ENCODE measurements at places on chromosomes 7 and 10. TPM values are rescaled to one million over a fixed set of nuclear protein-coding genes. Genes with fewer than 3 reads are reported as not detected.
A peak's percentile ranks its signal among the peaks of the same experiment; 100 is the strongest.

GRCh38 chr7:85634951-85635350 lies 448.1 kb upstream of the SEMA3D start:
- no peak for DNase-seq

Gene FAM180A
- 0.43 TPM for total RNA-seq

- DNase-seq = no peak
Measured at GRCh38 chr10:29773675-29774091, 138.9 kb upstream of the SVIL start.

GRCh38 chr10:12807096-12807755 lies 194.3 kb downstream of the CCDC3 start:
- DNase-seq = no peak

DNA sequence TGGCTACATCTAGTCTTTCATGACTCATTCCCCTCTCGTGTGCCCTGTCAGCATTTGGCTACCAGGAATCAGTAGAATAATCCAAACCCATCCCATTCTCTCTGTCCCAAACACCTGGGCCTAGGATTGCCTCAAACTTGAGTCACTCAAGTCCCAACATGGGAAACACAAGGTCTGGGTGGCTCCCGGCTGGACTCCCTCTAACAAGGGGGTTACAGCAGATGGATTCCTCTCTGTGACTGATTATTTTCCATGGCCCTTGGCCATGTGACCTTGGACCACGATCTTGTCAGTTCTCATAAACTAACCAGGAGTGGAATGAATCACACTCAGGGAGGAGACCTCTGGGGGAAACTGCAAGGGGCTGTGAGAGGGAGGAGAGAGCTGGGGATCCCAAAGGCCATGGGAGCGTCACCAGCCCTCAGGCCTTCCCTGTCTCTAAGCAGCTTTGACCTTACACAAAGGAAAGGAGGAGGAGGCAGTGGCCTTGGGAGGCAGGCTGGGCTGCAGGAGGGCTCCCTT lies 533.1 kb downstream of the KCNMA1 start:
- no peak for DNase-seq

DNA sequence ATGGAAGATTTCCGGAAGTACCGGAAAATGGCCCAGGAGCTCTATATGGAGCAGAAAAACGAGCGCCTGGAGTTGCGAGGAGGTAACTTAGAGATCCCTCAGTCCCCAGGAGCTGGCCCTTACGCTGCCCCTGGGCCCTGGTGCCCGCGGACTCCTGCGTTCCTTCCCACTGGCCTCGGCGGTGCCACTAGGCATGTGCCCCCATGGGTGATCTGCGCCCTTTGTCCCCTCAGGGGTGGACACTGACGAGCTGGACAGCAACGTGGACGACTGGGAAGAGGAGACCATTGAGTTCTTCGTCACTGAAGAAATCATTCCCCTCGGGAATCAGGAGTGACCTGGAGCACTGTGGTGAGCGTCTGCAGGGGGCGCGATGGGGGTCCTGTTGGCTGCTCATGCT lies 24.2 kb upstream of the CHST12 start:
- DNase-seq = no peak

- no peak for DNase-seq
Measured at GRCh38 chr10:119341459-119342301, 134.3 kb downstream of the GRK5 start.

DNA sequence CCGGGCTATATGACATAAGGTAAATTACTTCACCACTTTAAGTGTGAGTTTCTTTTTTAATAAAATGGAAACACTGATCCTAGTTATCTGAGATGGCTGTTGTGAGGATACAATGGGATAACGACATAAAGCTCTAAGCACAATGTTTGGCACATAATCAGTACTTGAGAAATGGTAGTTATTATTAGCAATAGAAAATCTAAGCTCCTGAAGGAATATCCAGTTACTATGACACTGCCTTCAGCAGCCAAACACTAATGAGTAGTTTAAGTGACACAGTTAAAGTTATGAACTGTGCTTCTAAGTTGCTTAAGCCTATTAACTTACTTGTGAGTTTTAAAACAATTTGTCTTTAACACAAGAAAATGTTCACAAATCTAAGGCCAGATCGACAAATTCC lies 96.8 kb downstream of the ELAPOR2 start:
- no peak for DNase-seq

GRCh38 chr7:45259966-45260646 lies 102.5 kb downstream of the RAMP3 start:
- peak; percentile 66 for DNase-seq

DNA sequence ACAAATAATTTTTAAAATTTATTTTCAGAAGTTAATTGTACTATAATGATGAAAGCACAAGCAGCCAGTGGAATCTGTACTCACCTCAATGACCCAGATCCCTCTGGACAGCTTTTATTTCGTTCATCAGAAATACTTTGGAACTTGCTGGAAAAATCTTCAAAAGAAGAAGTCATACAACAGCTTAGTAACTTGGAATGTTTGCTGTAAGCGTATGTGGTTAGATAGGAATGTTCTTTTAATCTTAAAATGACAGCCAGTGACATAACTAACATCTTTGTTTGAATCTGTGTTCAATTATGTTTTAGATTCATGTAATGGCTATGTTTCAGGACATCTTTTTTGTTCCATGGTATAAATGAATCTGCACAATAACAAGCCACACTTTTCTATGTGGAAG lies 26.8 kb downstream of the CFAP69 start:
- no peak for DNase-seq

- no peak for DNase-seq
Measured at GRCh38 chr7:127678947-127679346, 27.0 kb downstream of the SND1 start.

DNA sequence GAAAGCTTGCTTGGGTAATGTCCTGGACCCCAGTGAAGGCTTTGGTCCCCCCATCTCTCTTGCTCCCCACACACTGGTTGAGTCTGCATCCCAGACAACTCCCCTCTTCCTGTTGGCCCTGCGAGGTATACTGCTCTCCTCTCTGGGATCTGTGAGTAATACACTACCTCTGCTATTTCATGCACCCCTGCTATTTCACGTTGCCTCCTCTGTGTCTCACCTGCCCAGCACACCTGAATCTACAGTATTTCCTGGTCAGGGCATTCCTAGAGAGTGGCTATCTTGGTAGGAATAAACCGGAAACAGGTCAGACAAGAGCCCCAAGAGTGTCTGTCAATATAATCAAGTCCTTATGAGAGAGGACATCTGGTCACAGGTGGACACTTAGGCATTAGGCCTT lies 114.3 kb upstream of the ODAD2 start:
- DNase-seq = no peak

DNA sequence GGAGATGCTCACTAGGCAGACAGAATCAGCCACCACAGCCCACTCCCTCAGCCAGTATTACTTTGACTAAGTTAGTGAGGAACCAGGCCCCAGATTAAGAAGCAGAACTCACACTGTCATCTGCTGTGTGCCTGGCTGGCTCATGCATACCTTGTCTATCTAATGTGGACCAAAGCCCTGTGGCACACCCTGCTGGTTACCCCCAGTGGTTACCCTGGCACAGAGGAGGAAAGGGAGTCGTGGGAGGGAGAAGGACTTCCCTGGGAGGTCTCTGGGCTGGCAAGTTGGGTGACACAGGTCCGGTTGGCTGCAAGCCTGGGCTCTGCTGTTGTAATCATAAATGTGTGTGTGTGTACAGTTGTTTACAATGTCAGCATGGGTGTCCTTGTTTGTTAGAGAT lies 7.5 kb upstream of the SH2D4B start:
- DNase-seq = peak; percentile 46

DNA sequence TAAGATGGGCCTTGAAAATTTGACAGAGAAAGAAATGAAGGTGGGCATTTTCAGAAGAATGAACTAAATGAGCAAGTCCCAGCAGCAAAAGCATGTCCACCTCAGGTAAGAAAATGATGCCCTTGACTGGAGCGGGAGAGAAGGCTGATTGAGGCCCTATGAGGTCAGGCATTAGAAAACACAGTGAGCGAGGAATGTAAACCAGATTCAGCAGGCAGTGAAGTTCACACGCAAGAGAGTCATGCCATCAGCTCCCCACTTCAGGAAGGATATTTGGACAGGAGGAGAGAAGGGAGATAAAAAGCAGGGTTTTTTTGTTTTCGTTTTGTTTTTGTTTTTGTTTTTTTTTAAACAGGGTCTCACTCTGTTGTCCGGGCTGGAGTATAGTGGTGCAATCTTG lies 166.4 kb downstream of the PPP1R17 start:
- no peak for DNase-seq

DNA sequence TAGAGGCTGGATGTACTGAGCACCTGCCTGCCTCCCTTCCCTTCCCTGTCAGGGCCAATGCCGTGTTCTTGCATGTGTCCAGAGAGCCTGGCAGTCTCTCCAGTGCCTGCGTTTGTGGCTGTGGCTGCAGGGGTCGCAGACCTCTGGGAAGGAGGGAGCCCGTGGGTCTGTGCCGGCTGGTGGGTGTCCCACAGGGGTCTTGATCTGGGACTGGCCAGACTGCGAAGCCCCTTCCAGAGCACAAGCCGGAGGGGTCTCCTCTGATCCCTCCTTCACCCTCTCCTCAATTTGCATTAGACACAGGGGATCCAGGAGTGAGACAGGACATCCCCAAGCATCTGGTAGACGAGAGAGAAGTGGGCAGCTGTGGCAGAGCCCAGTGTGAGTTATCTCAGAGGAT lies 199.2 kb downstream of the ADARB2 start:
- DNase-seq = no peak

GRCh38 chr10:78577712-78578111 lies 491.1 kb upstream of the ZMIZ1 start:
- no peak for DNase-seq

DNA sequence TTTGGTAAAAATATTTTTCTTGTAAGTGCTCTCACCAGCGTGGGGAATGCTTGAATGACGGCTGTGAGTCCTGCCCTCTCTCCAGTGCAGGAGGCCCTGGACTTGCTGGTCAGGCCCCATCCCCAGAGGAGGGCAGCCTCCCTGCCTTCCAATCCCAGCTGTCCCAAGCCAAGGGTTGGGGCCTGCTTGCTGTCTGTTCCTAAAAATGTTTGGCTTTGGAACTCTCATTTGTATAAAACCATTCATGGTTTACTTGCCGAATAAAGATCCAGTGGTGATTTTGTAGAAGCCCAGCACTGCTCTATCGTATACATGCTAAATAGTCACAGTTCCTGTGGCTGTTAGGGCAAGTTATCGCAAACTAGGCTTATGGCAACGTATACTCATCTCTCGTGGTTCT lies 121.7 kb downstream of the GLRX3 start:
- no peak for DNase-seq

DNA sequence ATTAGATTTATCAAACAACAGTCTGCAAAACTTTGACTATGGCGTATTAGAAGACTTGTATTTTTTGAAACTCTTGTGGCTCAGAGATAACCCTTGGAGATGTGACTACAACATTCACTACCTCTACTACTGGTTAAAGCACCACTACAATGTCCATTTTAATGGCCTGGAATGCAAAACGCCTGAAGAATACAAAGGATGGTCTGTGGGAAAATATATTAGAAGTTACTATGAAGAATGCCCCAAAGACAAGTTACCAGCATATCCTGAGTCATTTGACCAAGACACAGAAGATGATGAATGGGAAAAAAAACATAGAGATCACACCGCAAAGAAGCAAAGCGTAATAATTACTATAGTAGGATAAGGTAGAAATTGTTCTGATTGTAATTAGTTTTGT lies 31.4 kb downstream of the LRRC17 start:
- DNase-seq = peak; percentile 96

- no peak for DNase-seq
Measured at GRCh38 chr10:87838650-87839049, 20.6 kb upstream of the ATAD1 start.

GRCh38 chr10:48605786-48606529 lies 1.1 kb upstream of the ARHGAP22 start:
- no peak for DNase-seq

Gene BRI3
- 184 TPM for total RNA-seq

DNA sequence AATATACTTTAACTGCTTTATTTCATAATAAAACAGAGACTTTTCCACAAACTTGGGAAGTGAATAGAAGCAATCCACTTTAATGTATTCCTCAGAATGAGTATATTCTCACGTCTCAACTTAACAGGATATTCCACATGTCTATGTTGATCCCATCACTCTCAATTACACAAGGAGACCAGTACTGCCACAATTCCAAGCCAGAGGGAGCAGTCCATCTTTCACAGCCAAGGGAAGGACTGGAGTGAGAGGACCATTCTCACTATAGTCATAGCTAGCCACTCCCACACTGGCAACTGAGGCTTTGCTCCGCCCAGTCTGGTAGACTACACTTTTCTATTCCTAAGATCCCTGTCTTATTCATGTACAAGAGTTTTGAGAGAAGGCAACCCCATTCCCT lies 553.9 kb downstream of the CNTNAP2 start:
- no peak for DNase-seq

DNA sequence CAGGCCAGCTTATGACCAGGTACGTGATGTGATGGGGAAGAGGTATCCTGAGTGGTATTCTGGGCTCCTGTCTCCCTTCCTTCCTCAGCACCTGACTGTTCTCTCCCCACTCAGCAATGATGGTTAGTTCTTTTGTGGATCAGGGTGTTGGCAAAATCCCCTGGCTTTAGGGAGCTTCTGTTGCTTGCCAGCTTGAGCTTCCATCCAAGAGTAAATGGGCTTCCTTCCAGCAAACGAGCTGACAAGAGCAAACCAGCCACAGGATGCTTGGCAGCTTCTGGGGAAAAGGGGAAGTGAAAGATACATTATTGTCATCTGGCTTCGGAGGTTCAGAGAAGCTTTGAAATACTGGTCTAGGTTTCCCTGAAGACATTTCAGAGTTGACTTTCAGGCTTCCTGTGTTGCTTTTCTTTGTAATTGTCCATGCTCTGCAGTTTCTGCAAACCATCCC lies 5.2 kb downstream of the DUSP5 start:
- no peak for DNase-seq

GRCh38 chr7:66304536-66304935 lies 99.4 kb downstream of the TPST1 start:
- DNase-seq = no peak

DNA sequence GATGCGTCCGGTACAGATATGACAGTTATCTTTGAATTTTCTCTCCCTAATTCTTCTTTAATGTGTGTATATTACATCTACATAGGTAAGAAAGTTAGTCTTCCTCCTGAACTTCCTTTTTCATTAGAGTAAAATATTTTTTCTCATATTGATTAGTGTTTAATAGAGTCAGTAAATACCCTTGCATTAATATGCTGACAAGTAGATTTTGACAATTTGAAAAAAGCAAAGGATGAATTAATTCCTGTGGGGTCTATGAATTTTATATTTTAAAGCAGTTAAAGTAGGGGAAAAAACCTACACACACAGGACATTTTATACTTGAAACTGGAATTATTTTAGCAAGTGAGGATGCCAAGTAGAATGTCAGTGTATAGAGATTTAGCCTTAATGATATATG lies 9.4 kb downstream of the OTUD1 start:
- no peak for DNase-seq

DNA sequence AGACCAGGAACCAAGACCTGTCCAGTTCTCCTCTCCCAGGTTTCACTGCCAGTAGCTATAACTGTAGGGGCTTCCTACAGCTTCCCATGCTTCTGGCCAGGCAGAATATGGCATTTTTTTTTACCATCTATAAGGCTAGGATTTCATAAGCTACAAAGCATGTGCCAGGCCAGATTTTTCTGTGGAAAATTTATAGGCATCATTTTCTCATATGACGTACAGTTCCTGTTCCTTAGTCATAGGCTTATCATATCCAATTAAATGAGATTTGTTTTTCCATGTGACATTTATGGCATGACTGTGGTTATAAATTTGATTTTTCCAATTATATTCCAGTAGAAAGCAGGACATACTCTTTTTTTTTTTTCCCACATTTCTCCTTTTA lies 208.6 kb upstream of the NPY start:
- DNase-seq = no peak

All from SK-MEL-5 (cell line).